Fibroblast of lung (primary cell): ENCODE measurements at places on chromosomes 13 and 19.

DNA sequence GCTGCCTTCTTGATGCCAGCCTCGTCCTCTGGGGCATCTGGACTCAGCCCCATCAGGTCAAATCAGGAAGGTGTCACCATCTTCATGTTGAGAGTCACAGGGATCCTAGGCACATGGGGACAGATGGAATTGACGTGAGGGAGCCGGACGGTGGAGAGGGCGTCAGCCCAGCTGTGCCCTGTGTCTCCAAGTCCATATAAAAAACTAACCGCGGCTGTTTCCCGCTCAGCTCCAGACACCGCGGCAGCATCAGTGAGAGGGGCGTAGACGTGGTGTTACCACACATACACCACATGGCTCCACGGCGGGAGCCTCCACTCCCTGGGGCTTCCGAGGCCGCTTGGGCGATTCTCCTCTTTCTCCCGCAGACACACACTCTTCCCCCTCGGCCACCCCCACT lies 5.6 kb upstream of the PRR36 start:
- DNase-seq = no peak

- no peak for DNase-seq
These were observed 12.1 kb upstream of the ZNF441 start for GRCh38 chr19:11754663-11755062.

DNA sequence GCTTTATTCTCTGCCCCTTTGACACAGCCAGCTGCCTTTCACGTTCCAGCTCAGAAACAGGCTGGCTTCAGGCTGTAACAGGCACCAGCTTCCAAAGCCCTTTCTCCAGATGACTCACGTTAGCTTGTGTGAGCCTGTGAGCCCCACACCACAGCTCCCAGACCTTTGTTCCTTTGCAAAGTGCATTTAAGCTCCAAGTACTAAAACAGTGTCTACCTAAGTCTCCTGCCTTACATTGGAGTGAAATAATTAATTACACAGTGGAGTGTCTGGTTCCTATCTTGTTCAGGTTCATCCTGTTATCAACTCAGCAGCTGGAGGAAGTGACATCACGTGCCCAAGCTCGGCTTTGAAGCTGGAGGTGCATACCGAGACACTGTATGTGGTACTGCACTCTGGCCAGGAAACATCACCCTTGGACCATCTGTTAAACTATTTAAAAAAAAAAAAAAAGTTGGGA lies 475.8 kb downstream of the FOXO1 start:
- peak; percentile 89 for DNase-seq

DNA sequence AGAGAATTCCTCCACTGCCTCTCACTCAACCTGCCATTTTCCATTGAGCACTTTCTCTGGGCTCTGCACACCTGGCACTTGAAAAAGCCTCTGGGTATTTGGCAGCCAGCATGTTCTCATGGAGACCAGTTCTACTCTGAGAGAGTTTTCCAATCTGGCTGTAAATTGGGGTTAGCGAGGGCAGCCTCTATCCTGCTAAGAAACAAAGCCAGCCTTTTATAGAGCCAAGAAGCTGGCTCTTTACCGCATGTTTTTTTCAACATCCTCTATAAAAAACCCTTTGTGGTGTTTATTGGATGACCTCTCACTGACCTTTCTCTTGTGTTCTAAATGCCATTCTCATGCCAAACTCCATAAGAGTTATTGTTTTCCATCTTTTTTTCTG lies 52.6 kb upstream of the RCBTB2 start:
- DNase-seq = peak; percentile 50

DNA sequence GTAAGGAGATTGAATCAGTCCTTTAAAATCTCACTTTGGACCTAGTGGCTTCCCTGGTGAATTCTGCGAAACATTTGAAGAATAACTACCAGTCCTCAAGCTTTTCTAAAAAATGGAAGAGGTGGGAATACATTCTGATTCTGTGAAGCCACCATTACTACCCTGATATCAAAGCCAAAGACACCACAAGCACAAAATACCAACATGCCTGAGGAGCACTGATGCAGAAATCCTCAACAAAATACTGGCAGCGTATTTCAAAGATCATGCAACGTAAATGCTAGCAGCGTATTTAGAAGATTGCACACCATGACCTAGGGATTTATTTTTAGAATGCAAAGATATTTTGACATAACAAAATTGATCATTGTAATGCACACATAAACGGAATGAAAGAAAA lies 14.4 kb downstream of the ATP4B start:
- DNase-seq = peak; percentile 91

GRCh38 chr13:44331912-44332851 lies 41.4 kb upstream of the SERP2 start:
- peak; percentile 92 for DNase-seq

GRCh38 chr19:23410155-23410554 lies 14.9 kb upstream of the ZNF91 start:
- DNase-seq = no peak

DNA sequence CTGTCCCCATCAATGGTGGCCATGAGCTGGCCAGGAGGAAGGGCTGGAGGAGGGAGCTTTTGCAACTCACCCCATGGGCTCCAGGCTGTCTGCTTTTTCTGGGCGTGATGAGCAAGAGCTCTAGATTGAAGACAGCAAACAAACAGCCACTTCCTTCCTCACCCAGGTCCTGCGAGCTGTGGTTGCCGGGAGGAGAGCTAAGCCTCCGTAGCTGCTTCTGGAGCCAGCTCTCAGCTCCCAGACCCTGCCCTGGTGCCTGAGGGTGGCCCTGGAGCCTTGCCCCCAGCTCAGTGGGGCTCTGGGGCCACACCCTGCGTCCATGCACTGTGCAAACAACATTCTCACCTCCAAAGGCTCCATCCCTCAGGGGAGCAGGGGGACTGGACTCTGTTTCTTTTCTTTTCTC lies 6.2 kb downstream of the MYO1F start:
- DNase-seq = peak; percentile 54

GRCh38 chr13:34864671-34865070 lies 77.4 kb upstream of the NBEA start:
- peak; percentile 27 for DNase-seq

DNA sequence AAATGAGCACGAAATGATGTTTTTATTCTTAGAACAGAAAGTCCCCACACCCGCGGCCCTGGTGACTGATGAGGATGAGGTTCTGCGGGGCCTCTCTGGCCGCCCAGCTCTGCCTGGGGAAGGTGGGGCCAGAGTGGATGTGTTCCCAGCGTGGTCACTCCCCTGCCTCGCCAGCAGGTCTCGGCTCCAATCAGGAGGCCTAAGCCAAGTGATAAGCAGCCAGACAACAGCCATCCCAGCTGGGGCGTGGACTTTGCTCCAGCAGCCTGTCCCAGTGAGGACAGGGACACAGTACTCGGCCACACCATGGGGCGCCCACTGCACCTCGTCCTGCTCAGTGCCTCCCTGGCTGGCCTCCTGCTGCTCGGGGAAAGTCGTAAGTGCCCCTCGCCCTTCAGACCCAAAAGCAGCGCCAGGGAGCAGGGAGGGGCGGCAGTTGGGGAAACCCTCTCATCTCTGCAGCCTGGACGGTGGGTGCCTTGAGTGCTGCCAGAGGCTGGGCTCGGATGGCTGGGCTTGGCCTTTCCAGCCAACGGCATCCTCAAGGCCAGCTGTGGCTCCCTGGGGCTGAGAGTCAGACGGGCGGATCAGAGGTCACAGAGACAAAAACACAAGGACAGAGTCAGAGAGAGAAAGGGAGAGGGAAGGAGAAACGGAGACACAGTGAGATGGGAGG lies at the start of gene F10:
F10 (plus strand) TSS at position 250 of the 676 bp plus-strand sequence; CDS start at position 307, 57 bp downstream.
- peak; percentile 21 for DNase-seq

GRCh38 chr19:6402058-6402457 lies 9.1 kb upstream of the GTF2F1 start:
- DNase-seq = no peak
